ENCODE measurements at places on chromosomes 16 and 17. TPM values are rescaled to one million over a fixed set of nuclear protein-coding genes. Genes with fewer than 3 reads are reported as not detected.

GRCh38 chr16:87178977-87179376 lies 138.2 kb downstream of the C16orf95 start:
- no peak for DNase-seq

GRCh38 chr17:6544011-6544370 lies 12.4 kb downstream of the PITPNM3 start:
- DNase-seq, result no peak

DNA sequence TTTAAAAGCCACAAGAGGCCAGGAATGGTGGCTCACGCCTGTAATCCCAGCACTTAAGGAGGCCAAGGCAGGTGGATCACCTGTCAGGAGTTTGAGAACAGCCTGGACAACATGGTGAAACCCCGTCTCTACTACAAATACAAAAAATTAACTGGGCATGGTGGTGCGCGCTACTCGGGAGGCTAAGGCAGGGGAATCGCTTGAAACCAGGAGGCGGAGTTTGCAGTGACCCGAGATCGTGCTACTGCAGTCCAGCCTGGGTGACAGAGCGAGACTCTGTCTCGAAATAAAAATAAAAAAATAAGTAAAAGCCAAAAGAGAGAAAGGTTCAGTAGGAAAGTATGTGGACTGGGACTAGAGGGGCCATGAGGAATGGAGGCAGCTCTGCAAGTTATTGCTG lies 13.1 kb upstream of the ITGAL start:
- no peak for DNase-seq

GRCh38 chr17:81517339-81518112 lies 4.9 kb upstream of the ACTG1 start:
- peak; percentile 91 for DNase-seq

GRCh38 chr16:10871157-10871991 lies 5.6 kb upstream of the CIITA start:
- peak; percentile 73 for DNase-seq

- no peak for DNase-seq
These were observed 27.0 kb upstream of the MMD start for GRCh38 chr17:55448681-55449080.

DNA sequence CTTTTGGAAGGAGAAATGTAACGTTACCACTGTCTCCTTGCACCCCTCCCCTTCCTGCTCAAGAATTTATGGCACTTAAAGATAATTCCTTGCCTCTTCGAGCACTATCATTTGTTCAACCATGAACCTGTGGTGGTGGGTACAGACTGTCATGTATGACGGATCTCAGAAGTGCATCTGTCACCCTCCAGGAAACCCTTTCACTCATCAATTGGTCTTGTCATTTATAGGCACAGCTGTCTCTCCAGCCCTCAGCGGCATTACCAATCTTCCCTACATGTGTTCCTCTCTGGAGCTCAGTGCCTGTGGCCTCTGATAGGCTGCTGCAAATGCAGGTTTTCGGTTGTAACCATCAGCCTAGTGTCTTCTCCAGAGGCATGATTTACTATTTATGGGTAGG lies 15.0 kb downstream of the CNTNAP4 start:
- DNase-seq, result no peak

GRCh38 chr17:7024402-7024785 lies 1.5 kb downstream of the BCL6B start:
- no peak for DNase-seq

Gene ZBTB4
- total RNA-seq, result 62.4 TPM

Gene ADAM11
- total RNA-seq, result 0.39 TPM

Gene SLC2A4
- not detected for total RNA-seq
